ENCODE measurements at places on chromosomes 5 and 9.

- DNase-seq = no peak
Observed at GRCh38 chr5:168680395-168680794, 101.2 kb upstream of the PANK3 start.

GRCh38 chr9:105320568-105320967 lies 76.1 kb downstream of the SLC44A1 start:
- DNase-seq = no peak

DNA sequence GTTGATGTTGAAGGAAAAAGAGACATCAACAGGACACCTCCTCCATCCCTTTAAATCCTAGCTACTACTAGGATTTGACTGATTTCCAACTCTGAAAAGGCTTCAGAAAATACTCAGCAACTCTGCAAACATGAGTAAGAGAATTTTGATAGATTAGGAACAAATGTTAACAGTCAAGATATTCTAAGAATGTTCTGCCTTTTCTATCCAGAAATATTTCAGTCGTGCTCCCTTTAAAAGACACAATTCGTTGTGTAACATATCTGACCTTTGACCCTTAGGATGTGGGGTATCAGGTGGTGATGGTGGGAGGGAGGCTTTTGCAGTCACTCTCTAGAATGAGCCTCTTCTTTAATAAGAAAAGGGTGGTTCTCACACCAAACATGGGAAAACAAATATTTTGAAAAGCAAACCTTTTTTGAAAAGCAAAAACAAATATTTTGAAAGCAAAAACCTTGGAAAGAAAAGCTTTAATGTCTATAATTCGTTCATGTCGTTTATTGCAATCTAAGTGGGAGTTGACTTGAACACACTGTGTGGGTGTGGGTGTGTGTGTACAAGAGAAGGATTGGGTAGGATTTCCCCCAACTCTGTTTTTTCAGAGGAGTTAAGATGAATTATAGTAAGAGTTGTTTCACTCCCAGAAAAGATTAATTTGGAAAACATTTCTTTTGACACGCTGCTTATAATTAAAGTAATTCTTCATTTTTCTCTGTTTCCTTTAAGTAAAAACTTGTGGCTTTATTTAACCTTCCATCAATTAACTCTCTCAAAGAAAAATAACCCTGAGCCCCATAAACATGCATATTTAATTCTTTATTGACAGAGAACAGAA lies 152.8 kb downstream of the TMEM167A start:
- DNase-seq = no peak

DNA sequence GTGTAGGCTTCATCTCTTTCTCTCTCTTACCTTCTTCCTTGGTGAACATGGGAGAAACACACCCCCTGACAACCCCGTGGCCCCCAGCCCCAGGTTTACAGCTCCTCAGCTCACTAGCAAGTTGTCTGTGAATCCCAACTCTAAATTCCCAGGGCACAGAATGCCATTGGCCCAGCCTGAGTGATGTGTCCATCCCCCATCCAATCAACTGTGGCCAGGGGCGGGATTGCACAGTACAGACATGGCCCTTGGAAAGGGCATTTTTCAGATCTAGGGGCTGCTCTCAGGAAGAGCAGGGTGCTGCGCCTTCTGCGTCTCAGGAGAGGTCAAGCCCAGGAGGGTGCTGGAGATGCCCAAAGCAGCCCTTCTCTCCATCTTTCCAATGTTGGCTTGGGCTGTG lies 48.2 kb upstream of the ASS1 start:
- DNase-seq = no peak

DNA sequence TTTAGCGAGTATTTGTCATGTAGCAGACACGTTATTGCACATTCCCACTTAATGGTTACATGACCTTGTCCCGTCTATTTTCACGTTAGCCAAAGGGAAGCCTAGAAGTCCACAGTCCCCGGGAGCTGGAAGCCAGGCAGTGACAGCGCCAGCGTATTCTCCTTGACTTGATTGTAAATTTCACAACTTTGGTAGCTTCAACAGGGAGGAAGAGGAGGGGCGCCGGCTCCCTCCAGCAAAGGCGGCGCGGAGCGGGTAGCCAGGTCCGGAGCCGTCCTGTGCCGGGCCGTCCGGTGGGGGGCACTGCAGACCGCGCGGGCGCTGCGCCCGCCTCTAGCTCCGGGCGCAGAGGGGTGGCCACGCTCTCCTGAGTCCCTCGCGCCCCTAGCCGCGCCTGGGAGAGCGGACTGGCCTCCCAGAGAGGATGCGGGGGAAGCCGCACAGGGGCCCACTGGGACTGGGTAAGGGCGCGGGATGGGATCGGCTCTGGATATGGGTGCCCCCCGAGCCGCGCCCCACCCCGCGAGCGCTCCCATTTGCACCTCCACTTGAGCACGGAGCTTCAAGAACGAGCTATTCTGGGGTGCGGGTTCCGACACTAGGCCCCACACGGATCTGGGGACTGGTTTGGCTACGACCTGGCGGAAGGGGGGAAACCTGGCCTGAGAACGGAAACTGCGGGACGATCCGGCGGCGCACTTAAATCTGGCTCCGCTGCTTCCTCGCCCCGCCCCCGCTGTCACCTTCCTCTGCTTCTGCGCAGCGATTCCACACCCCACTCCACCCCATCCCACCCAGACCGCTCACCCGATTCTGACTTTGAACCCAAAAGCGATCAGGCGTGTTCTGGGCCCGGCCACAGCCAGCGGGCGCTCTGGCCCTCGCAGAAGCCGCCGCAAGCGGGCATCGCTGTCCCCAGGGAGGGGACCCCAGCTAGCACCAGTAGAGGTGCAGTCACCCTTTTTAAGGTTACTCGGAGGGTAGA lies 23.8 kb downstream of the KLF4 start:
- no peak for DNase-seq

GRCh38 chr9:135908754-135909204 lies 1.4 kb upstream of the CAMSAP1 start:
- no peak for DNase-seq

- DNase-seq = no peak
Observed at GRCh38 chr5:134124289-134125038, 10.0 kb downstream of the TCF7 start.

GRCh38 chr5:14219800-14220512 lies 76.8 kb downstream of the TRIO start:
- no peak for DNase-seq

DNA sequence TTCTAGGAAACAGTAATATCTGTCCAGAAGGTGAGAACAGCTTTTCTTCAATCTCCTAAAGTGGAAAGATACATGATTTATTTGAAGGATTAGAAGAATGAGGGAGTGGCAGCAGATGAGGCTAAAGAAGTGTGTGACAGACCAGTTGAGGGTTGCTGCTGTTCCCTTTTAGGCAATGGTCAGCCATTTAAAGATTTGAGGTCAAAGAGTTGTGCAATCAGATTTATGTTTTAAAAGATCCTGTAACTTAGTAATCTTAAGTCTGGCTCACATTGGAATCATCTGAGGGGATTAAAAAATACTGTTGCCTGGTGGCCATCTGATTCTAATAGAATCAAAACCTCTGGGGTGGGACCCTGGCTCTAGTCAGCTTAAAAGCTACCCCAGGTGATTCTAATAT lies 4.3 kb upstream of the SGCD start:
- no peak for DNase-seq

GRCh38 chr9:36135741-36136271 lies 727 bp upstream of the GLIPR2 start:
- DNase-seq = no peak

- no peak for DNase-seq
Observed at GRCh38 chr5:168156170-168156569, 135.3 kb upstream of the WWC1 start.

- no peak for DNase-seq
Observed at GRCh38 chr9:77783518-77783917, 135.4 kb upstream of the GNA14 start.

DNA sequence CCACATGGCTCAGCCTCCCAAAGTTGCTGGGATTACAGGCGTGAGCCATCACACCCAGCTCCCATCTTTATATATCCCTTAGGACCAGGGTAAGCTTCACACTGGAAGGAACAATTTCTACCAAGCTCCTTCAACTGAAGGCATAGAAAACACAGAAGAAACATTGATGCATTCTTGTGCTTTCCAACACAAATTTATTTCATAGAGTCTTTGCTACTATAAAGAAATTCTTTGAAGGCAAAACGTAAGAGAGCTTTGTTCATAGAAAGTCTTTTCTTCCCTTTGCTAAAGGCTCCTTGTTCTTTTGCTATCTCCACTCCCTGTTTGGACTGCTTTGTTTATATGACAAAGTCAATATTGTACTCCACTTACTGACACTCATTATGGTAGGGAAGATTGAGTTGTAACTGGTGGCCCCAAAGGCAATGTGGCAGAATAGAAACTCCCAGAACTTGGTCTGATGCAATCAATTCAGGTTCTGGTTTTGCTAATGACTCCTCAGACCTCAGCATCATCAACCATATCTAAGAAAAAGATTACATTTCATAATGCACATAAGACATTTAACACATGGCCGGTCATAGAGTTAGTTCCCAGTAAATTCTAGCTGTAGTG lies 97.4 kb upstream of the CLINT1 start:
- no peak for DNase-seq

DNA sequence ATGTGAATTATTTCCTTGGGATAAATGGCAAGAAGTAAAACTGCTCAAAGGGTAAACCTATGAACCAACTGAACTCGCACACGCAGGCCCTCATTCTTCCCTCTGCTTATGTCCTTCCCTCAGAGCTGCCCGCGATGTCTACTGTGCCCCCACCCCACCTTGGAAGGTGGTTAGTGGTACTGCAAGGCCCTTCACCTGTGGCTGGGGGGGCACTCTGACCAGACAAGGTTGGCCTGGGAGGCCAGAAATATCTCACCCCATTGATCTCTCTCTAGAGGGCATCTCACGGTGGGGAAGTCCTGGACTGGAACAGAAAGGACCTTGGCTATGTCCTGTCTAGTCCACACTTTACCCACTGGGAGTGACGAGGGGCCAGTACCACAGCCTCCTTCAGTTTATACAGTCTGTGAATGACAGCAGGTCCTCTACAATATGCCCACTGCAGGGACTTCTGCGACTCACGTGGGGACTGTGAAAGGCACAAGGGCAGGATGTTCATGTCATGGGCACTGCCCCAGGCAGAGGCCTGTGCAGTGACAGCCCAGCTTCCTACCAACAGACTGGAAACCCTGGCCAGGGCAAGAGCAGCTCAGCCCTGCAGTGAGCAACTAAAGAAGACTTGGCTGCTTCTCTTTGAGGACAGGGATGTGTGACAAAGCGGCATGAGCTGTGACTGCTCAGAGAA lies 56.8 kb upstream of the SYNPO start:
- no peak for DNase-seq

GRCh38 chr9:136711751-136712689 lies at the start of gene DIPK1B:
TSS of gene DIPK1B (plus strand) at chr9:136712572. CDS start at chr9:136712666, 94 bp downstream.
- peak; percentile 48 for DNase-seq

GRCh38 chr9:132146575-132146974 lies 15.3 kb upstream of the NTNG2 start:
- no peak for DNase-seq

- no peak for DNase-seq
Observed at GRCh38 chr5:179407191-179408175, 62.2 kb upstream of the ADAMTS2 start.

DNA sequence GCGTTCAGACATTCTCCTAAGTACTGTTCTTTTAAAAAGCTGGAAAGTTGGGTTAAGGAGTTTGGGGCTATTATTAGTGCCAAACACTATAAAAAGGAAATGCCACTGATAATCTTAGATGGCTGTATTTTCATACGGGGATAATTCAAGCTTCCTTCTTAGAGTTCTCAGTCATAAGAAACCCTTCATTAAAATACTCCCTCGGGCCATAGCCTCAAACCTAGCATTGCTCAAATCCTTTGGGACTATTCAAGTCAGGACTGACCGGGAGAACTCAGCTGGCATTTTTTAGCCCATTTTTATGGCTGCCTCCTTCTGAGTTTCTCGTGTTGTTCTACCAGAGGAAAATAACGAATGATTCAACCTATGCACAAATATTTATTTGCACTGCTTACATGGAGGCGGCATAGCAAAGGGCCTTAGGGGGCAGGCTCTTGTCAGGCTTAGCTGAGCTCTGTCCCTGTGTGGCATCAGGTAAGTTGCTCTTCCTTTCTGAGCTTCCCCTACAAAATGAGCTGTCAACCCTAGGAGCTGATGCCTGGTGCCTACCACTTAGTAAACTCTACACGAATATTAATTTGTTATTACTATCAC lies 33.5 kb upstream of the ADAM19 start:
- no peak for DNase-seq
